ENCODE measurements at places on chromosomes 1 and 21.
A peak's percentile ranks its signal among the peaks of the same experiment; 100 is the strongest.

DNA sequence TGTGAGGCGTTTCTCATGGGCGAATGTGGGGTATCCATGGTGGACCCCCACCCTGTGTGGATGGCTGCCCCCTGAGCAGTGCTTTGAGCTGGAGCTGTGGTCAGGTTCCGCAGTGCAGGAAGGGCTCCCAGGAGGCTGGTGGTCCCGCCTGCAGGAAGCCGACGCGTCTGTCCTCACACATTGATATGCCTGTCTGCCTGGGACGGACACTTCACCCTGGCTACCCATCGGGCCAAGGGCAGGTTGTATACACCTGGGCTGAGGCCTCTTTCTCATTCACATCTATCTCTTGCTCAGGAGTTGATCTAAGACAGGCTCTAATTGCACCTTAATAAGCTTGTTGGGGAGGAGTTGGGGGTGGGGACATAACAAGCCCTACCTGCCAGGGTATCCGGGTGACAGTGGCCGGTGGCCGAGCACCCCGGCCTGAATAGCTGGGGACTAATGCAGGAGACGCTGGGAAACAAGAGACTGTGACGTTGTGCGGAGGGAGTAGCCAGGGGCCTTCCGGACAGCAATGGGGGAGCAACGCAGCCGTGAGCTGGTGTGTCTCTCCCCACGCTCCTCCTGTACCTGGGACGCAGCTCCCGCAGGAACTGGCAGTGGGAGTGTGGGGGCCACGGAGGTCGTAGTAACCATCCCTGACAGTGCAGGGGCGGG lies 21.7 kb downstream of the PDXK start:
- DNase-seq, result peak; percentile 65

DNA sequence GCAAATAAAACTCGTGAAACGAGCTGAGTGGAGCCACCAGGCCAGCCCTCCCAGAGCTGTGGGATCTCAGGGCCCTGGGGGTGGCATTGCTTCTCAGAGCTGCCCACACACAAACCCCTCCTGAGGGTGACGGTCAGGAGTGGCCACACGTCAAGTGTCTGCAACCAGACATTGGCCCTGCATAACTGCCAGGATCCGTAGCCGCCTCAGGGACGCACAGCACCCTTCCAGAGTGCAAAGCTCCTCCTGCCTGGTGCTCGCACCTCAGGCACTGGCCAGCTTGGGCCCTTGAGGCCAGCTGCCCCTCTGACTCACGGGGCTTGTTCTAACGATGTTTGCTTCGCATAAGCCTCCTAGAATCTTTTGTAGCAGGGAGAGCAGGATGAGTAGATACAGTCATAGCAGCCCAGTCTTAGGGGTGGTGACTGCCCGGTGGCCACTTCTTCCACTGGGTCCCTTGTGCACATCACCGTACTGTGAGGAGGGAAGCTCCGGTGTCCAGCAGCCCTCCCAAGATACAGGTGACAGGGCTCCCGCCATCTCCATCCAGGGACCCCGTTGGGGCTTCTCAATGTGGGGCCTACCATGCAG lies 5.0 kb downstream of the WNT3A start:
- no peak for DNase-seq

- DNase-seq, result no peak
Measured at GRCh38 chr1:156500543-156500792, at the start of gene MEF2D. Gene MEF2D (minus strand): TSS chr1:156500775. CDS start chr1:156483292, 17,483 bp downstream.

DNA sequence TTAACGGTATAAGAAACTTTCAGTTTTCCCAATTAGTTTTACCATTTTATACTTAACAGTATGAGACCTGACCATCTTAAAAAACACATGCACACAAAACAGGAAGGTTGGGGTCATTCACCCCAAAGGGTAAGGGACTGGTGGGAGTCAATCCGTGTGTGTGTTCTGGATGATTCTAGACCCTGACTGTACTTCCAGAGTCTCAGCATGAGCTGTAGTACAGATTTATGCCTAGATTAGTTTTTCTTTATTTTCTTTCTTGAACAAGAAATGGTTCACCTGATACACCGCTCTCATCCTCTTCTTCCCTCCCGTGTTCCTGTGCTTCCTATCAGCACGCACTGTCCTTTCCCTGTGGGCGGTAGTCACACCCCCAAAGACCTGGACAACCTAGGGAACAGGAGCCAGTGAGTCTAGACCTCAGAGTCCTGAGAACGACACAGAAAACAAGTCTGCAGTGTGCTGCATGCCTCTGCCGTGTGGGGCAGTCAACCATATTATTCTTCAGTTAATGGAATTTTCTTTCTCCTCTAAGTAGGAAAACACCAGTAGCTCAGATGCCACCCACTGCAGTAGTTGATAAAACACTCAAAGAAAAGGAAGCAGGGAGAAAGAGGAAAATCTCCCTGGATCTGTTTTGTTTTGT lies 38.9 kb upstream of the MRPS6 start:
- no peak for DNase-seq

GRCh38 chr1:230550428-230550827 lies 91.9 kb upstream of the COG2 start:
- DNase-seq, result no peak

GRCh38 chr1:56527548-56528302 lies 51.6 kb downstream of the PLPP3 start:
- no peak for DNase-seq

GRCh38 chr1:30806381-30807317 lies 49.1 kb upstream of the LAPTM5 start:
- DNase-seq, result no peak

- DNase-seq, result no peak
Measured at GRCh38 chr21:15301736-15302135, 236.9 kb upstream of the NRIP1 start.

- DNase-seq, result no peak
Measured at GRCh38 chr1:112992780-112993179, 36.8 kb upstream of the SLC16A1 start.

GRCh38 chr1:53948291-53948690 lies 2.1 kb downstream of the LRRC42 start:
- DNase-seq, result no peak

GRCh38 chr1:164982545-164982944 lies 374.0 kb downstream of the LMX1A start:
- DNase-seq, result no peak

- DNase-seq, result peak; percentile 37
Measured at GRCh38 chr1:242454262-242455051, 70.0 kb downstream of the PLD5 start.

- no peak for DNase-seq
Measured at GRCh38 chr1:30919025-30919881, 10.7 kb upstream of the SDC3 start.

- no peak for DNase-seq
Measured at GRCh38 chr1:10771789-10772188, 24.7 kb downstream of the CASZ1 start.

DNA sequence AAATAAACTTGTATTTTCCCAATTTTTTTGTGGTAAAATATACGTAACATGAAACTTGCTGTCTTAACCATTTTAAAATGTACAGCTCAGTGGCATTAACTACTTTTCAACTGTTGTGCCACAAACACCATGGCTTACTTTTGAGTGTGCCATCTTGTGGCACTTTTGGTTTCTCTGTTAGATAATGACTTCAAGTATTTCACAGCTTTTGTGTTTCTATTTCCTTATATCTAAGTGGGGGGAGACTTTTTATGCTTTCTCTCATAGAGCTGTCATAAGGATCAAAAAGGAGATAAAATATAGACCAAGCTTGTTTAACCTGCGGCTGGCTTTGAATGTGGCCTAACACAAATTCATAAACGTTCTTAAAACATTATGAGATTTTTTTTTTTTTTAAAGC lies 44.3 kb downstream of the CDC14A start:
- DNase-seq, result no peak
